ENCODE measurements at places on chromosomes 7 and 10.

DNA sequence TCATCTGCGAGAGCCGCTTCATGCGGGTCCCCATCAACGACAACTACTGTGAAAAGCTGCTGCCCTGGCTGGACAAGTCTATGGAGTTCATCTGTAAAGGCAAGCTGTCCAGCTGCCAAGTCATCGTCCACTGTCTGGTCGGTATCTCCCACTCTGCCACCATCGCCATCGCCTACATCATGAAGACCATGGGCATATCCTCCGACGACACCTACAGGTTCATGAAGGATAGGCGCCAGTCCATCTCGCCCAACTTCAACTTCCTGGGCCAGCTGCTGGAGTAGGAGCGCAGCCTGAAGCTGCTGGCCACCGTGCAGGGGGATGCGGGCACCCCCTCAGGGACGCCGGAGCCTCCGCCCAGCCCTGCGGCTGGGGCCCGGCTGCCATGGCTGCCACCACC, 11.7 kb upstream of the SEC24C start:
- no peak for DNase-seq

- no peak for DNase-seq
These were observed 44.2 kb downstream of the MINDY4 start for GRCh38 chr7:30815388-30815854.

DNA sequence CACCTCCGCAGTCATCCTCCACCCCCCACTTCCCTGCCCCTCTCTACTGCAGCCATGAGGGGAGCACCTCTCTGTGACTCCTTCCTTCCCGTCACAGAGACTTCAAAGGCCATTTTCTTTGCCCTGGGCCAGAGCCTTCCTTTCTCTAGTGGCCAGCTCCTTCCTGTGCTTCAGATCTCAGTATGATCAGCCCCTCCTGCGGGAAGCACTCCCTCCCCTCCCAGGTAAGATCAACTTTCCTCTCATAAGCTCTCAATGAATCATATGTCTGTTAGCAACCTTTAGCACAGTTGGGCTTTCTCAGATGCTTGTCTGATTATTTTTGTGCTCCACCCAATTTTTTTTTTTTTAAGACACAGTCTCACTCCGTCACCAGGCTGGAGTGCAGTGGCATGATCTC, 241.0 kb upstream of the PRSS1 start:
- DNase-seq, result no peak

DNA sequence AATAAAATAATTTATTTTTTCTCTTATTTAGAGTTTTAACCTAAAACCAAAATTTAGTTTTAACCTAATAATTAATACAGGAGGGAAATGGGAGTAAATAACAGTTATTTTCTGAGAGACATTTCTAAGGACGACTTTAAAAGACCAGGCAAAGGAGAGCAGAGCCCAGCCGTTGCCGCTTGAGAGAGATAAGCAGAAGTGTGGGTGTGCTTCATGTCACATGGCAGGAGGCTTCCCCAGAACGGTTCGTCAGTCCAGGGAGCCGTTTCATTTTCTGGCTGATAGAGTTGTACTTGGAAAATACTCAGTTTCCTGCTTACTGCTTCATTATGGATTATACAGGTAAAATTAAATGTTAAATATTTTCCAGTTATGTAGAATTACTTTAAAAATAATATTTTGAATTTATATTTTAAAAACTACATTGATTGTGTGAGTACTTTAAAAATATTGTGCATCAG, 61.4 kb downstream of the ST7 start:
- DNase-seq, result peak; percentile 45

DNA sequence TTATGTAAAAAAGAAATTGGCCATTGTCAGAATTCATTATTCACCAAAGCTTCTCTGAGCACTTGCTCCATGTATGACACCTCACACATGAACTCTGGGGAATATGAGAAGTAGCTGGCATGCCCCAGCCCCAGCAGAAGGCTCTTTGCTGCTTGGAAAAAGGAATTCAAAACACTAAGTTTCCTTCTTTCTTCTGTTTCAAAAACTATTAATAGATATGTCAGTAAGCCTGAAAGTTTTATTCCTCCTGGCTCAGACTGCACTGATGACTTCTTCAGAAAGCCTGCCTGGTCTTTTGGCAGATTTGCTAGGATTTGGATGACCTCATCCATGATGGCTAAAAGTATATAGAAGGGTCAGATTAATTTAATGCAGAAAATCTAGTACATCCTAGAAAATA, 511.0 kb downstream of the GFRA1 start:
- DNase-seq, result no peak

GRCh38 chr7:98879979-98880315, 1.6 kb downstream of the TRRAP start:
- DNase-seq, result no peak

GRCh38 chr7:75559355-75559975, 67.3 kb downstream of the SPDYE5 start:
- DNase-seq, result no peak

GRCh38 chr10:106571192-106571946, 593.1 kb downstream of the SORCS1 start:
- peak; percentile 21 for DNase-seq

DNA sequence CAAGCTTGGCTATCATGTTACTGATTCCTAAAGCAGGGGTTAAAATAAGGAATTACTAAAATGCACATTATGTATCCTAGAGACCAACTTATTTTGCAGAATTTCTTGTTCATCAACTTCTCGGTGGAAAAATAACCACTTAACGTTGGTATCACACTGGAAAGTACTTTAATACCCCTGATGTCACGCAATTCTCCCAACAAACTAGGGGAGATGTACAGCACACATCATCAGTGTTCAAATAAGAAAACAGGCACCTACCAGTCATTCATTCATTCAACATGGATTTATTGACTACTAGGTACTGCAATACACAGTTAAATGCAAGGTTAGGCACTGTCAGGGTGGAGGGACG, 648 bp downstream of the HUS1 start:
- DNase-seq, result no peak

GRCh38 chr10:70528741-70529362, 50.3 kb downstream of the PALD1 start:
- DNase-seq, result peak; percentile 72

GRCh38 chr7:31892099-31892829, 177.9 kb downstream of the PDE1C start:
- DNase-seq, result no peak

- DNase-seq, result no peak
These were observed 151.2 kb downstream of the CFTR start for GRCh38 chr7:117630907-117631564.

DNA sequence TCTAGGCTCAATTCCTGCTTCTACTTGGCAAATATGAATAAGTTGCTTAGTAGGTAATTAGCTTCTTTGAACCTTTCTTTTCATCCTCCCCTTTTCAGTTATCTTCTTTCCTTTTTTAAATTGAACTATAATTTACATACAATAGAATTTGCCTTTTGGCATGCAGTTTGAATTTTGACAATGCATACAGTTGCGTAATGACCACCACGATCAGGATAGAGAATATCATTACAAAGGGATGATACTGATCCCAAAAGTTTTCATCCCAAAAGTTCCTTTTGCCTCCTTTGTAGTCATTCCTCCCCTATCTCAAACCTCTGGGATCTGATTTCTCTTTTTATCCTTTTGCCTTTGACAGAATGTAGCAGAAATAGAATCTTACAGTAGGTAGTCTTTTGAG, 164.4 kb downstream of the NOC3L start:
- no peak for DNase-seq

Data from AG08395 (cell line).